ENCODE measurements at places on chromosomes 3 and 15.

GRCh38 chr3:23966328-23966727, 21.2 kb downstream of the NR1D2 start:
- DNase-seq, result no peak

- DNase-seq, result no peak
Observed at GRCh38 chr15:90327311-90327710, 24.8 kb upstream of the ZNF774 start.

- no peak for DNase-seq
Observed at GRCh38 chr15:91424001-91424400, 323.9 kb downstream of the SV2B start.

- no peak for DNase-seq
Observed at GRCh38 chr3:183253528-183254486, 754 bp downstream of the B3GNT5 start.

- no peak for DNase-seq
Observed at GRCh38 chr15:63899193-63899592, 65.4 kb upstream of the HERC1 start.

DNA sequence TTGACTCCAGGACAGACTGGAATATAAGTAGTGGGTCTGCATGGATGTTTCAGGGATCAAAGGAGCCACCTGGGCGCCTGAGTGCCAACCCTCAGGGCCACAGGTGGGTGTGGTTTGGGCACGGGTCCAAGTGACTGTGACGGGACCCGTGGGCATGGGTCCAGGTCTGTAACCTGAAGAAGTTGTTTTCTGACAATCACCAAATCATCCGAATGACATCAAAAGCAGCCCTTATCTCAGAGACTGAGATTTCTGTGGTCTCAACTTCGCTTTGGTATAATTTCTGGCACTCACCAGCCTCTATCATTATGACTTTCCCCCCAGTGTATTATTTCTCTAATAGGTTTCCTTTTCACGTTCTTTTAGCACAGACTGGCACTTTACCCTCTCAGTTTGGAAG, 24.4 kb downstream of the RLBP1 start:
- no peak for DNase-seq

- DNase-seq, result no peak
Observed at GRCh38 chr15:41919954-41920538, 26.2 kb upstream of the SPTBN5 start.

GRCh38 chr3:70861855-70862254, 549.4 kb upstream of the MDFIC2 start:
- DNase-seq, result no peak

GRCh38 chr3:186162221-186162620, 53.3 kb upstream of the ETV5 start:
- no peak for DNase-seq

- no peak for DNase-seq
Observed at GRCh38 chr3:73511571-73512525, 112.9 kb downstream of the PDZRN3 start.

DNA sequence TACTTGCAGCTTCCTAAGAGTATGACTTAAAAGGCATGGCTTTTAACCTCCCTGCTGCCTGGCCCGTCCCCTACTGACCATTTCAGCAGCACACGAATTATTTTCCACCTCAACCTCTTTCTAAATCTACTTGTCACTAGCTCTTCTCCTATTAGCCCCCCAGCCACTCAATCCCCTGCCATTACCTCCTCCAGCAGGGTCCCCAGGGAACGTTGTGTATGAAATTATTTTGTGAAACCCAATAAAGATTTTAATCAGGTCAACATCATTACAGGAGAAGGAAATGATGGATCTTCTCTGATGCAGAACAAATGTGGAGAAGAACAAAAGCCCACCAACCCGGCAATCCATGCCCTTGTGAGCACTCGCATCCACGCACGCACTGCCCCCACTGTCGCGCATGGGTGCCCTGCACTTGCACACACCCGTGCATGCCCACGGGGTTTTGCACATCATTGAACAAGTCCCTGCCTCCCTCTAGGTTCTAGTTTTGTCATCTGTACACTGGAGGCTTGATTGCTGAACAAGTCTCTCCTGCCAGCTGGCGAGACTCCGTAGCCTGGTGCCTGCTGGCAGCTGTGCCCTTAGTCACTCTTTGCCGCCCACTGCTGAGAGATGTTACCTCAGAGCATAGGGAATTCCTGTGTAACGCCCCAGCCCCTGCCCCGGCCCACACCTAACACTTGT, 51.6 kb downstream of the LINGO1 start:
- no peak for DNase-seq

GRCh38 chr15:63332367-63333124, 49.1 kb downstream of the CA12 start:
- no peak for DNase-seq

DNA sequence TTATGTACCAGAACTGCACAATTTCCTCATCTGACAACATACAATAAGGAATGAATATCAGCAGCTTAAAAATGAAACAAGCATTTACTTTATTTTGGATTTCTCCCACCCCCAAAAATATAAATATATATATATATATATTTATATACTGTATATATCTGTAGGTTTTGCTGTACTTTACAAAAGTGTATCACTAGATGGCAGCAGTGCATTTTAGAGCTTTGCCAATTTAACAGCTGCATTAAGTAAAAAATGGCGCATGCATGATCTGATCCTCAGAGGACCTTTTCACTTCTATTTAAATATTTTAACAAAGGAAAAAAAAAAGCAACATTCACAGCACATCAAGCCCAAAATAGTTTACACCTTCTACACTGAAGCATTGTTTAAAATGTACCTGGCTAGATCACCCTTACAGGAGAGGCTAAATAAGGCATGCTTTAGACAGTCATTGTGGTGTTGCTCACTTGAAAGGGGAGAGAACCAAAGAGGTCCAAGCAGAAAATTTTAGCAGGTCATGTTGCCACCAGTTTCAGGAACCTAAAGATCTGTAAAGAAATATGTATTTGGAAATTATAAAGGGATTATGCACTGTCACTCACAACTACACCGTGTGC, 72.6 kb downstream of the NPTN start:
- DNase-seq, result no peak

GRCh38 chr3:98734735-98735134, 28.4 kb upstream of the ST3GAL6 start:
- no peak for DNase-seq

DNA sequence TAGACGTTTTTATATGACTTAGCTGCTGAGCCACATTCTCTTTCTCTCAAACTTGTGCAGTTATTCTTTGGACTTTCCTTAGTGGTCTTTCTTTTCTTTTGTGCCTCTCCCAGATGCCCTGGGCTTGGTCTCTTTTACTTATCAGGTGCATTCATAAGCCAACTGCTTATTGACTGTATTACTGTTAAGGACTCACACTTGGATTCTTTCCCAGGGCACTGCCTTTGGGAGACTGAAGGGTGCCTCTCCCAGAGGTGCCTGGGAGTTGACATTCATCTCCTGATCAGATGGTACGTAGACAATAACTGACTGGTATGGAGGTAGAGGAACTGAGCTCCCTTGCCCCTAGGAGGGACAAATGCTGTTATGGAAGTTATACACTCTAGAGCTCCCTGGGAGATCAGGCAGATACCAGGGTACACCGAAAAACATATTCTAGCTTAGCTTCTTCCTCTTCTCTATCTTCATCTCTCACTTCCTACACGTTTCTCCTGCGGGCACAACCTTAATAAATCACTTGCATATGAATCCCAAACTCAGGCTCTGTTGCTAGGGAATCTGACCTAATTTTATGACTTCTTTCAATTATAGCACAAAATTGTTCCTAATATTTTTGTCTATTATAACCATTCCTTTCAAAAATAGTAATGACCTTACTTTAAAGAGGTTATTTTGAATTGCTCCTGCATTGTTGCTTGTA, 24.7 kb downstream of the PARP15 start:
- DNase-seq, result no peak
